Naive thymus-derived CD8-positive, alpha-beta T cell (primary cell): ENCODE measurements at places on chromosomes 5 and 9.

- DNase-seq, result no peak
These were observed 182.4 kb downstream of the RASEF start for GRCh38 chr9:82880336-82881050.

- DNase-seq, result no peak
These were observed 63.2 kb upstream of the ZSWIM6 start for GRCh38 chr5:61268871-61269270.

GRCh38 chr5:170389550-170389892, 354 bp upstream of the KCNMB1 start:
- no peak for DNase-seq

- no peak for DNase-seq
These were observed 16.4 kb downstream of the PPP3R2 start for GRCh38 chr9:101578378-101578777.

DNA sequence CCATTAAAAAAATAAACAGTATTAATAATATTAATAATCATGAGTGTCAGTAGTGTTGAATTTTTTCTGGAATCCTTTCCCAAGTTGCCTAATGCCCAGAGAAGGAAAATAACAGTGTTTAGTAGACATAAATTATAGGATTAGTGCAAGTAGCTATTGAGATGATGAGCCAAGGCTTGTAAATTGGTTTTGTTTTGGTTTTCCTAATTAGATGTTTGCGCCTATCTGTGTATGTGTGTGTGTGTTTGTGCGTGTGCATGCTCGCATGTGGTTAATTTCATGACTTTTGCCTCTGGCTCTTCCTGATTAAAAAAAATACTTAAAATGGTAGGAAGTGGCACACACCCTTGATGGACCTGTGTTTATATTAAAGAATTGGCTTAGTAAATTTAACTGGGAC, 55.4 kb downstream of the FXN start:
- no peak for DNase-seq

DNA sequence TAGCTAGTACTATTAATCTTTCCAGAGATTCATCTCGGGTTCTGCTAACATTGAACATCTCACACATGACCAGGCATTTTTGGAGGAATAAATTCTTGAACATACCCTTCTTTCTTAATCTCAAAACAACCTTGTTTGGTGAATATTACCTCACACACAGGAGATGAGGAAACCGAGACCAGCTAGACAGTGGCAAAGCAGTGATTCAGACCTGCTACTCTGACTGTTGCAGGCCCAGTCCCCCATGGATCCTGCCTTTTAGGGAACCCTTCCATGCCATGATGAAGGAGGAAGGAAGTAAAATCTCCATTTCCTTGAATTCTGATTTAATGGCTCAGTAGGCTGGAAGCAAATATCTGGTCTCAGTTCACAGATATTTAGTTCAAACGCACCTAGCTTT, 2.6 kb downstream of the PCSK5 start:
- DNase-seq, result no peak

DNA sequence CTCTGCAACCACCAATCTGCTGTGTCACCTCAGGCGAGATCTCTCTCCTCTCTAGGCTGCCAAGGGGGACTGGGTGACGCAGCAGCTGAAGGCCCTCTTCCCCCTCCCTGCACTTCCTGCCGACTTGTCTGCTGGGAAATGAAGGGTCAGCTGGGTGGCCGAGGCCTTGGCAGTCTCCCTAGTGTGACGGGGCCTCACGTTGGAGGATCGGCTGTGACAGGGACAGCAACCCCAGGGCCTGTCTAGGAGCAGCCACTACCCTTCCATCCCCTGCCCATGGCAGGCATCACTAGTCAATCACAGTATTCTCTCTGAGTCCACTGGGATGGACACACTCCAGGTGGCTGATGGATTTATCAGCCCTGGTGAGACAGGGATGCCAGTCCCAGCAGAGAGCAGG, 107.3 kb upstream of the SARDH start:
- no peak for DNase-seq

- no peak for DNase-seq
These were observed 329.1 kb downstream of the SH3GL2 start for GRCh38 chr9:17907779-17908508.

GRCh38 chr5:31408814-31409213, 123.1 kb downstream of the DROSHA start:
- DNase-seq, result no peak

GRCh38 chr5:40549616-40550015, 130.1 kb upstream of the PTGER4 start:
- no peak for DNase-seq

- DNase-seq, result no peak
These were observed 53.6 kb downstream of the SAXO1 start for GRCh38 chr9:18979367-18979766.
